Bronchial epithelial cell (primary cell): ENCODE measurements at places on chromosomes 3 and 15. TPM values are rescaled to one million over a fixed set of nuclear protein-coding genes. Genes with fewer than 3 reads are reported as not detected.
A peak's percentile ranks its signal among the peaks of the same experiment; 100 is the strongest.

The GABRA5 gene
- total RNA-seq = not detected in 2 replicates

The CHSY1 gene
- total RNA-seq = 18.7 and 21.6 TPM in 2 replicates

The DPPA2 gene
- not detected in 2 replicates for total RNA-seq

The DISP2 gene
- under 0.01 TPM in 1 of 2 replicates, not detected in the other for total RNA-seq

The CKMT1A gene
- 15.3 and 38.8 TPM in 2 replicates for total RNA-seq

The PRSS50 gene
- not detected in 2 replicates for total RNA-seq

The KNG1 gene
- total RNA-seq = not detected in 2 replicates

The TBCCD1 gene
- 13.7 and 14.7 TPM in 2 replicates for total RNA-seq

The TMEM212 gene
- total RNA-seq = not detected in 2 replicates

The EEF1AKMT4 gene
- 10.1 and 14.0 TPM in 2 replicates for total RNA-seq

The RASGRF1 gene
- total RNA-seq = under 0.01 TPM in 1 of 2 replicates, not detected in the other

DNA sequence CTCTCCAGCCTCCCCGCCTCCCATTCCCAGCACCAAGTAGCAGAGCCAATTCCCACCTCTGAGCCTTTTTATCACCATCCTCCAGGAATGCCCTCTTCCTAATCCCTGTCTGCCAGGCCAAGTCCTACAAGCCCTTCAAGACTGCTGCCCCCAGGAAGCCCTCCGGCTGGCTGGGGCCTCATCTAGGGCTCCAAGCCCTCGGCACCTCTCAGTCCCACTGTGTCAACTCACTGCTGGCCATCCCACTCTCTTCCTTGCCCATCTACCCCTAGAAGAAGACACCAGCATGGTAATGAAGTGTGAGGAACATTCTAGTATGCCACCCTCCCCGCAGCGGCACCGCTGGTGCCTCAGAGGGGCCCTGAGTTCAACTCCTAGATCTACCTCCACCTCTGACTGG lies 10.0 kb upstream of the GRIP2 start:
- DNase-seq = no peak

GRCh38 chr15:28960979-28961378 lies 75.2 kb downstream of the APBA2 start:
- peak; percentile 81 for DNase-seq

GRCh38 chr3:122555275-122556071 lies 8.6 kb downstream of the PARP9 start:
- DNase-seq = peak; percentile 47

GRCh38 chr15:55247766-55248427 lies 41.7 kb downstream of the RAB27A start:
- no peak for DNase-seq

GRCh38 chr3:31565288-31565687 lies 32.6 kb downstream of the STT3B start:
- peak; percentile 70 for DNase-seq

GRCh38 chr3:133629146-133629545 lies 32.6 kb downstream of the TOPBP1 start:
- no peak for DNase-seq

GRCh38 chr3:116338713-116339112 lies 106.6 kb downstream of the LSAMP start:
- DNase-seq = no peak

- no peak for DNase-seq
These were observed 229.2 kb upstream of the CHRM5 start for GRCh38 chr15:33738941-33739664.

GRCh38 chr15:63891768-63892133 lies 58.0 kb upstream of the HERC1 start:
- DNase-seq = no peak

DNA sequence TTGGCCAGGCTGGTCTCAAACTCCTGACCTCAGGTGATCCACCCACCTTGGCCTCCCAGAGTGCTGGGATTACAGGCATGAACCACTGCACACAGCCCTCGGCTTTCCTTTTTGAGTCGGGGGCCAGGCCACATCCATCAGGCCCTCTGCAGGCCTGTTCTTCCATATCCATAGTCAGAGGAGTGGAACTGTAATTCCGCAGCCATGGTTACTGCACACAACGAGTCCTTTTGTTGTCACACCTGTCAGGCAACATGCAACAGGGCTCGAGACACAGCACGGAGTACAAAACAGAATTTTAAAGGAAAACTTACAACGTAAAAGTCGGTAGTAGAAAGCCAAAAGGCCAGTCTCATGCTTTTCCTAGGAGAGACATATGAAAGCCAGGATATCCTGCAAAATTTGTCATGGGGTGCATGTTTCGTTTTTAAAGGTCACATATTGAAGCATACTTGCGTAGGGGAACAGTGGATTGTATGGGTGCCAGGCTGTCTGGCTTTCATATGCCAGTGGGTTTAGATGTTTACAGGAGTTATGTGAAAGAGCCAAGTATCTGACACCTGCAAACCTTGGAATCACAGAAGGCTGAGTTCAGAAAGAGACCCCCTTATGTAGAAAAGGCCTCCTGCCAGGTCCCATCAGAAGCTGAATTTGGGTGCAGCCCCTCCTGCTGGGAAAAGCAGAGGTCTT lies 63.2 kb upstream of the LPP start:
- no peak for DNase-seq

- DNase-seq = no peak
These were observed 182.8 kb downstream of the KCNAB1 start for GRCh38 chr3:156303001-156303707.

DNA sequence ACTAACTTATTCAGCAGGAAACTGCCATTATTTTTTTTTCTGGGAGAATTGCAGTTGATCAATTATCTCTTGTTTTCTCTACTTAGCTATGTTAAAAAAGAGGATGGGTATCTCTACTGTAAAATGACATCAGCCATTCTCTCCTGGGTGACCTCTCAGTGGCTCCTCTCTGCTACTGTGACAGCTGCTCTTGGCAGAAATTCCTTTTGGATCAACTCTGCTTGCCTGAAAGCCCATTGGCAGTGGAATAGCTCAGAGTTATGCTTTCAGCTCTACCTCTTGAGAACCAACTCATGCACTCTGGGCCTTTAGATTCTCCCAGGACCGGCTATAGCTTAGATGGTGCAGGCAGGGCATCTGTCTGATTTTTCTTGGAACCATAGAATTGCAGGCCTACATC lies 99.9 kb upstream of the GAP43 start:
- DNase-seq = no peak

DNA sequence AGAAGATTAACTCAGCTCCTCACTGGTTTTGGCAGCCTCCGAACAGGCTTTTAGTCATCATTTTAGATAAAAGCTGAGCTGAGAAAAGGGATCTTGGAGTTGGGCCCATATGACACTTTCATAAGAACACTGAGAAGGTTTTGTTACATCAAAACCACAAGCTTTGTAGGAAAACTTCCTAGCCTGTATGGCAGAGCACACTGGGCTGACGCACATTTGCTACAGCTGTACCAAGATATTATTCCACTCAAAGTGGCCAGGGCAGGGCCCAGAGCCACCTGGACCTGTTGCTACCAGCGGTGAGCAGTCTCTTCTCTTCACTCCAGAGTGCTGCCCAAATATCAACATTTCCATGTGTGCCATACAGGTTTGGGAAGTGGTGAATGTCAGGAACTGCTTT lies 160.5 kb upstream of the CCDC54 start:
- peak; percentile 85 for DNase-seq
